ENCODE measurements at places on chromosomes 11 and 22. TPM values are rescaled to one million over a fixed set of nuclear protein-coding genes. Genes with fewer than 3 reads are reported as not detected.

NRIP3 gene
- polyA plus RNA-seq = 1.1 TPM

GSTT2B gene
- not detected for polyA plus RNA-seq

DRD4 gene
- polyA plus RNA-seq = 0.17 TPM

C1QTNF4 gene
- 1.6 TPM for polyA plus RNA-seq

CNTN5 gene
- not detected for polyA plus RNA-seq

PAX6 gene
- not detected for polyA plus RNA-seq

TRIM3 gene
- polyA plus RNA-seq = 11.4 TPM

GPHA2 gene
- 2.8 TPM for polyA plus RNA-seq

EWSR1 gene
- 328 TPM for polyA plus RNA-seq

SLN gene
- polyA plus RNA-seq = not detected

LRRC4C gene
- polyA plus RNA-seq = not detected

All from B cell (primary cell).